ENCODE measurements at places on chromosomes 7 and 10. TPM values are rescaled to one million over a fixed set of nuclear protein-coding genes. Genes with fewer than 3 reads are reported as not detected.

DNA sequence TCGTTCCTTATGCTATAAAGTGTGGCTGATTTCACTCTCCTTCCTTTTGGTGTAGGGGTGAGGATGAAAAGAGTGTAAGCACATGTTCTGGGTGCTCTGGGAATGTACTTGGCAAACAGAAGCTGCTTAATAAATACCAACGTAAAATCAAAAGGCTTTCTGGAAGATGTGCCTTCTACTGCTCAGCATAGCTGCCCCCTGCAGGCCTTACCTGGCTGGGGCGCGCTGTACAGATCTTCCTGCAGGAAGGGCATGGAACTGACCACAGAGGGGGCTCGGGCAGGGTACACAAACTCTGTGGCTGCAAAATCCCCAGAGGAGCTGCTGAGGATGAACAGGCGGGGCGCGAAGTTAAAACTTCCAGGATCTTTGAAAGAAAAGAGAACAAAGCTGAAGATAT is 169.4 kb downstream of the SVIL start:
- DNase-seq, result no peak

DNA sequence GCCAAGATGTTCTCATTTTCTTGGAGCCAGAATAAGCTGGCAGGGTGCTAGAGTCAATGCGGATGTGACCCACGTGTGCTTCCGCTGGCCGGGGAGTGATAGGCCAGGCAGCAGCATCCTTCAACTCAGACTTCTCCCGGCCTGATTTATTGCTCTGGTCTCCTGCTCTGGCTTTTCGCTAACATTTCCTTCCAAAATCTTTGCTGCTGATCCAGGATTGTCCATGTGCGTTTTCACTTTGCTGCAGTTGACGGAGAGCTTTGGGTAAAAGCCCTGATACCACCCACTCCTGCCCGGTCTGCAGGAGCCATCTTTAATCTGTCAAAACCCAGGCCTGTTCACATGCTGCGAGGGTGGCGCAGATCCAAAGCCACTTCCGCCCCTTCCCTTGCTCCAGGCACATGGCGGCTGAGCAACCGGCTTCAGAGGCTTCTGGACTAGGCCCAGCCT is 106.8 kb downstream of the CYP26A1 start:
- DNase-seq, result no peak

- no peak for DNase-seq
These were observed 145.7 kb upstream of the CHST15 start for GRCh38 chr10:124239134-124239533.

DNA sequence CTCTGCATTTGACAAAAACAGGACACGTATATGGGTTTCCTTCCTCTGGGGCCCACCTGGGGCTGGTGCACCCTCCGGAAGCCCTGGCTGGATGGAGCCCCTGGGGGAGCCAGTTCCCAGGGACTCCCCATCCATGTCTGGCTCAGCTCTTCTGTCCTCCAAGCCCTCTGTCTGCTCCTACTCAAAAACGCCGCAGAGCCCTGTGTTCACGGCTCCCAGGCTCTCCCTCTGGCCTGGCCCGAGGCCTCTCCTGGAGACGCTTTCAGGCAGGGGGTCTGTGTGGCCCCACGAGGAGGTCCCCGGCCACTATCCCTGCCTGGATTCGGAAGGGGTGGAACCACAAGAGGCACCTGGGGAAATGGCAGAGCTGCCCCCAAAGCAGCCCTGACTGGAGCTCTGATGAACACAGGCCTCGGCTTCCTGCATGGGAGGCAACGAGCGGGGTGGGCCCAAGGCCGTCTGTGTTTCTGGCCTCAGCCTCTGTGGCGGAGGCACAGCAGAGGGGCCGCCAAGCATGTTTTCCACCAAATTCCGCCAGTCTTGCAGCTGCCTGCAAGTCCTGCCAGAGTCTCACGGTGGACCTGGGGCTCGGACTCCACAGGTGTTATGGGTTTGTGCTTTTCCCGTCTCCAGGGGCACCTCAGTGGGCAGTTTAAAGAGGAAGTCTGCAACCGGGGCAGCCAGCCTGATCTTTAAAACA is 22.6 kb upstream of the INPP5A start:
- no peak for DNase-seq

GRCh38 chr10:132802694-132803320 is 16.9 kb upstream of the NKX6-2 start:
- DNase-seq, result no peak

- DNase-seq, result no peak
These were observed 194.3 kb upstream of the MBL2 start for GRCh38 chr10:52966904-52967303.

KNDC1 gene
- total RNA-seq, result not detected

ARF5 gene
- 84.4 TPM for total RNA-seq

WNT2 gene
- total RNA-seq, result not detected

PRKAR2B gene
- total RNA-seq, result 0.33 TPM

ALOX5 gene
- total RNA-seq, result 3.9 TPM

PLPP4 gene
- total RNA-seq, result not detected

RAPGEF5 gene
- total RNA-seq, result 0.72 TPM

EGR2 gene
- total RNA-seq, result 5.6 TPM

SPDYE2 gene
- not detected for total RNA-seq

MTERF1 gene
- 12.3 TPM for total RNA-seq
